Urinary bladder (tissue), 4 donors: ENCODE measurements at places on chromosomes 3 and 15. TPM values are rescaled to one million over a fixed set of nuclear protein-coding genes. Genes with fewer than 3 reads are reported as not detected.

CSK gene
- total RNA-seq: 17.8 TPM

TMEM158 gene
- total RNA-seq: 1.7 TPM

SUCNR1 gene
- total RNA-seq: 0.48 TPM

SST gene
- 2.3 TPM for total RNA-seq

MOBP gene
- total RNA-seq: 0.05 TPM

PRR23E gene
- not detected for total RNA-seq

LMCD1 gene
- total RNA-seq: 34.3 TPM
